ENCODE measurements at places on chromosomes 5 and 9.

DNA sequence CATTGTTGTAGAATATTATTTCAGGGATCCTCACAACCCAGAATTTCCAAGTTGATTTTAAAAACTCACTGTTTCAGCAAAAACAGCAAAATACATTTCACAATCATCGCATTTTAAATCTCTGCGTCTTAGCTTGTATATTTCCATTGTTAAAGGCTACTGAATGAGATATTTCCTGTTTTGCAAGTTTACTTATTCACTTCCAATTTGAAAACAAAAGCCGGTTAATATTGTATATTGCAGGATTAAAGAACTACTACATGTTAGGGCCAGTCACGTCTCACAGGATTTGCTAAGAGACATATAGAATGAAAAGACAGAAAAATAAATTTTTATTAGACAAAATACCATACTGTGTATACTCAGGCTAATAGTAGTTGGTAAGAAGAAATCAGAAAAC, 395.9 kb upstream of the CDH9 start:
- no peak for DNase-seq

DNA sequence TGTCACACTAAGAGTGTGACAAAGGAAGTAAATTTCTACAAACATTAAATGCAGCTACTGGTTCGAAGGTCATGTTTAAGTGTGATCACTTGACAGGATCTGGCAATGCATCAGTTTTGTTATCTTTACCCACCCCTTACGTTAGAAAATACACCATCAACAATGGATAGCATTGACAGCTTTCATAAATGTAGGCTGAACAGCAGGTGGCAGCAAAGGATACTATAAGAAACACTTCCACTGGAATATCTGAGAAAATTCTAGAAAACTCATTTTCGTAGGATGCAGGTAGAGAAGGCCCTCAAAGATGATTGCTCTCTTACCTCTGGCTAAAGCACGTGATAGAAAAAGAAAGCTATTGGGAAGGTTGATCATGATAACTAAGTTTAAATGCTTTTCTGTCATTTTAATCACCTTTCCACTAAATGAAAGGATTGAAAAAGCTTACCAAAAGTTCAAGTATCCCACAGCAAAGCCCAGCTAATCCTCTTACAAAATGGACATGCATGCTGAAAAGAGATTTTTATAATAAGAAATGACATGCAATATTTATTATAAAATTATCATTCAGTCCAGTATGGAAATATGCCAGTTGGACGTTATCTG, 292.5 kb downstream of the PARP8 start:
- peak; percentile 38 for DNase-seq

- no peak for DNase-seq
These were observed 23.5 kb downstream of the PTTG1 start for GRCh38 chr5:160445132-160445531.

- DNase-seq, result no peak
These were observed 43.5 kb downstream of the DMAC1 start for GRCh38 chr9:7756088-7756487.

GRCh38 chr5:115295777-115296123, 704 bp downstream of the CCDC112 start:
- DNase-seq, result no peak

DNA sequence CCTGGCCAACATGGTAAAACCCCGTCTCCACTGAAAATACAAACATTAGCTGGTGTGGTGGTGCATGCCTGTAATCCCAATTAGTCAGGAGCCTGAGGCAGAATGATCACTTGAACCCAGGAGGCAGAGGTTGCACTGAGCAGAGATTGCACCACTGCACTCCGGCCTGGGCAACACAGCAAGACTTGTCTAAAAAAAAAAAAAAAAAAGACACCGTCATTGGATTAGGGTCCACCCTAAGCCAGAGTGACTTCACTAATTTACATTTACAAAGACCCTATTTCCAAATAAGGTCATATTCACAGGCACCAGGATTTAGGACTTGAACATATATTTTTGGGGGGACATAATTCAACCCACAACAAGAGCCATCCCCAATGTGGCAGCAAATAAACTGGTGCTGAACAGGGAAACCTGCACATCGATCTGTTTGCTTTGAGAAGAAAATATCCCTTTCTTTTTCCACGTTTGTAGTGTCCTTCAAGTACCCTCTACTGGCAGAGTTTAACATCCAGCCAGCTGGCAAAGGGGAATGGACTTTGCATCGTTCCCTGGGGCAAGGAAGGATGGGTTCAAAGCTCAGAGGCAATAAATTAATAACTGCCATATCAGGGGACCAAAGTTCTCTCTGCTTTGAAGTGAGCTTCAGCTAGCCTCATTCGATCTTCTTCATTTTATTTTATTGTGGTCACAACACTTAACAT, 3.7 kb upstream of the DNAJC25 start:
- no peak for DNase-seq

DNA sequence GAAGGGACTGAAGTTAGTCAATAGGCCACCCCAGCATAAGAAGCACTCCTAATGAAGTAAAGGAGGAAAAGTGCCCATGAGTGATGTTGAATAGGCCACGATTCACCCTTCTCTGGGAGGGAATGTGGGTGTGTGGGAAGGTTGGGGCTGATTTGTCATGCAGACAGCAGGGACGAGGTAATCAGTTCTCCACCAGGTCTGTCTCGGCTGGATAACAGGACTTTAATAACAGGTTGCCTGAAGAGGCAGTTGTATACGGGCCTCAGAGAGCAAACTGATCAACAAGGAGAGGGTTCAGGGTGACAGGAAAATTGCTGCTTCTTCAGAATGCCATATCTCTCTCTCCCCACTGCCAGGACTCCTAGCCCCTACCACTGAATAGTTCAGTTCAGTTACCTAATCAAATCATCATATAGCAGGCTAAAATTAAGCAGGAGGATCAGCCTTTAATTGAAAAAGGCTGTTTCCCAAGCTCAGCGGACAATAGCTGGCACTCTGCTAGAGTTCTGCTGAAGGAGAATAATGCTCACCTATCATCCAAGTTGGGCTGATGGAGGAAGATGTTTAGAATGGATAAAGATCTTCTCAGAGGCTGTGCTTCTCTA, 43.6 kb upstream of the SMIM32 start:
- no peak for DNase-seq

- DNase-seq, result no peak
These were observed 265.8 kb downstream of the ADGRV1 start for GRCh38 chr5:90824436-90824835.

DNA sequence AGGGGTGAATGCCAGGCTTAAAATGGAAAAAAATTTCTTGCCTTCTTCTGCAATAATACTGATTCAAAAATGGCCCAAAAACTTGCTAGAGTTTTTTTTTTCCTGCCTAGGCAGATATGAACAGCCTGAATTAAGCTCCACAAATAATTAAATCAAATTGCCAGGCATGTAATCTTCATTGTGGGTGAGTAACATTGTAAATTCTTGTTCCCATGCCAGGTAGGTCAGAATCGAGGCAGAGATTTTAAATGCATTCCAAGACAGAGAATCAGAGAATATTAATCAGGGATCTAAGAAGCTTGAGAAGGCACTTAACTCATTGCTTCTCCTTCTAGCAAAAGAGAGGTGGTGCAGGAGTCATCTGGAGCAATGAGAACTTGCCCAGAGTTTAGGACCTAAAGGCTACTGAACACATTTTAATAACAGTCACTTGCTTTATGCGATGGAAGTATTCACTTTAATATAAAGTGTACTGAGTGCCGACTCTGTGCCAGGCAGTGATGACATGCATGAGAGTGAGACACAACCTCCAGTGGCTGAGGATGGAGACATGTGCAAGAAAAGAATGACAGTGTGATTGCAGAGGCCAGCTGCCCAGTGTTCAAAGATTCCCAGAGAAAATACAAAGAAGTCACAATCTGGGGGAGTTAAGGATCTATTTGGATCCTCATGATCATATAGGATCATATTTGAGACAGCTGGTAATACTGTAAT, 102.3 kb downstream of the APBA1 start:
- DNase-seq, result no peak

- no peak for DNase-seq
These were observed 183.0 kb downstream of the GLIS3 start for GRCh38 chr9:4116723-4117460.

DNA sequence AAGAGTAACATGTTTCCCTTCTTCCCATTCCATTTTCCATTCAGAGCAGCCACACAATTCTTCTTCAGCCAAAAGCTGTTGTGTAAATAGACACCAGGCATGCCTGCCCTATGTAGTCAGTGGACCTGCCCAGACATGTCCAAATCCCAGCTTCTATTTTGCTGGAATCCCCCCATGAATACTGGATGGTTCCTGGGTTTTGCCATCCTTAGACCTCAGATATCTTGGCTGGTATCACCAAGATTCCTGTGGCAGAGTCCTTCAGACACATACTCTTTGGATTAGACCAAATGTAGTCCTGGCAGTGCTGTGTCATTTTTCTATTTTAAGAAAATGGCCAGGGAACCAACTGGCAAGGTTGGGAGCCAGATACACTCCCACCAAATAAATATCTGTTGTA, 10.3 kb downstream of the FST start:
- DNase-seq, result no peak

- no peak for DNase-seq
These were observed 2031.8 kb upstream of the CDH6 start for GRCh38 chr5:29161399-29162291.

DNA sequence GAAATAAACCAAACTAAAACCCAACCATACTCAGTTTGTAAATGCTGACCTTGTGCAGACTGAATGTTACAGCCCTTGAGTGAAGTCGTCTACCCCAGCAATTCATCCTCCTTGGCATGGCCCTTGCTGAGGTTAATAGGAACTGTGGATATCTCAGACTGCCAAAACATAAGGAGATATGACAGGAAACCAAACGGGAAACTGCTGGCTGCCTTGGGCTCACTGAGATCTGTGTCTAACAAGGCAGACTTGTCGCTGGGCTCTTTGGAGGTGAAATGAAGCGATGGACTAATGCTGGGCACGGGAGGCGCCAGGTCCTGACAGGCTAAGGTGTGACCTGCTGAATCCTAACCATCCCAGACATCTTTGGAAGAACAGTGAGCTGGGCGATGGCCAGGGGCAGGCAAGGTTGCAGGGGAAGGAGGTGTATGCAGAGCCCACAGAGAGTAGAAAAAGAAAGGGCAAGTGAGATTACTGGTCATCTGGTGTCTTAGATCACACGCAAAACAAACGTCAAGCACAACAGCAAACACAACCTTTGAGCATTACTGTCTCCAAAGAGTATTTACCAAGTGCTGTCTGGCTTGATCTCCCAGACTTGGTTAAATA, 44.6 kb upstream of the ALDH1A1 start:
- no peak for DNase-seq

DNA sequence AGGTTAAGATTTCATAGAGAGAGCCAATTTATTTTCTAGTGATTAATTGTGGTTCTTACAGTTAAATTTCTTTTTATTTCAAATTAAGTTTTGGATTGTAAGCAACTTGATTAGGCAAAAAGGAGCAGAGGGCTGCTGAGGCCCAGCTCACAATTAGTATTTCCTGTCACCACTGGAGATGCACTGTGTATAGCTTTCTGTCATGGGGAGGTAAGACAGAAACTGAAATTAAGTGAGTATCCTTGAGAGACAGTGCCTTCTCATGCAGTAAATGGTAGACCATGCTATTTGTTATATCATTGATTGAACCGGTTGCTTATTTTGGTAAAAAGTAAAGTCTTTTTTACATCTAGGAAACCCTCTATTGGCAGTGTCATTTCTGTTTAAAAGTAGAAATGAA, 190.7 kb downstream of the CCDC171 start:
- no peak for DNase-seq

DNA sequence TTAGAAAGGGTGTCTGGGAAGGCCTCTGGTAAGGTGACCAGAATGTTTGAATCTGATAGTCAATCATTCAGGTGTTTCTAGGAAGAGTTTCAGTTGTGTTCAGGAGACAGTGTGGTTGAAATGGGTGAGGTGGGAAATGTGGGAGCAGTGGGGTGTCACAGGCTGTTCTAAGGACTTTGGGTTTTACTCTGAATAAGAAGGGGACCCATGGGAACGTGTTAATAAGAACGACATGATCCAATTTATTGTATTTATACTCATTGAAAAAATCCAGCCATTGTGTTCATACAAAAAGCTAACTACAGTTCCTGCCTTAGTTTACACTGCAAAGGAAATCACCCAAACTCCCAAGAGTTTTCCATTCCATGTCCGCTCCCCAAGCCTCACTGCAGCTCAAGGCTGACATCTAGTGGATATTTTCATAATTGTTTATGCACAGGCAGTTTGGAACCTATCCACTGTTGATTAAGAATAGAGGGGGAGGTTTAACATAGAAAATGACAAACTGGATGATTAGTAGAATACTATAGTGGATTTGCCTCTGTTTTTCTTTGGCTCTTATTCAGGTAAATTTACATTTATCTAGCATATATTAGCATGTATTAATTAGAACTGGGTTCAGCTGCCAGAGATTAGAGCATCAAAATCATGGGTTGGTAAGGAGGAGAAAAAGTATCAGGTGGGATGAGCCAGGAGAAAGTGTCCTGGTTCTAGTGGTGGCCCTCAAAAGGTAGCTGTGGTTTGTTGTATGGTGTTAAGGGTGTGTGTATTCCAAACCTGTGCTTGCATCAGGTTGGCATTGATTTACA, 17.7 kb downstream of the CAVIN4 start:
- DNase-seq, result peak; percentile 50

DNA sequence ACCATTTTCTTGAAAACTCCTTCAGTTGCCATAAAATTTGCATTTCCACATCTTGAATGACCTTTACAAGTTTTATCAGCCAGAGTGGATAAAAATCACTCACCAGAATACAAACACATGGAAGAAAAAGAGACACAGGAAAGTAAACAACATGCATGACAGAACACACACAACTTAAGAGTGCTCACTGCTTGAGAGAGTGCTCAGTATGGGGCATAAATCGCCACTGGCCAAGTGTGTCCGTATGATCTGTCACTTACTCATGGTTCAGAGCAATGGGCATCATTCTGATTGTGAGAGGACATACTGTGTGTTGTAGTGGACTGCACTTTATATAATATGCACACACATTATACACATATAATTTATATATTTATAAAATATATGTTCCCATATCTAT, 155.6 kb upstream of the NTRK2 start:
- DNase-seq, result no peak

GRCh38 chr9:93059715-93060578, 1.4 kb downstream of the SUSD3 start:
- no peak for DNase-seq

DNA sequence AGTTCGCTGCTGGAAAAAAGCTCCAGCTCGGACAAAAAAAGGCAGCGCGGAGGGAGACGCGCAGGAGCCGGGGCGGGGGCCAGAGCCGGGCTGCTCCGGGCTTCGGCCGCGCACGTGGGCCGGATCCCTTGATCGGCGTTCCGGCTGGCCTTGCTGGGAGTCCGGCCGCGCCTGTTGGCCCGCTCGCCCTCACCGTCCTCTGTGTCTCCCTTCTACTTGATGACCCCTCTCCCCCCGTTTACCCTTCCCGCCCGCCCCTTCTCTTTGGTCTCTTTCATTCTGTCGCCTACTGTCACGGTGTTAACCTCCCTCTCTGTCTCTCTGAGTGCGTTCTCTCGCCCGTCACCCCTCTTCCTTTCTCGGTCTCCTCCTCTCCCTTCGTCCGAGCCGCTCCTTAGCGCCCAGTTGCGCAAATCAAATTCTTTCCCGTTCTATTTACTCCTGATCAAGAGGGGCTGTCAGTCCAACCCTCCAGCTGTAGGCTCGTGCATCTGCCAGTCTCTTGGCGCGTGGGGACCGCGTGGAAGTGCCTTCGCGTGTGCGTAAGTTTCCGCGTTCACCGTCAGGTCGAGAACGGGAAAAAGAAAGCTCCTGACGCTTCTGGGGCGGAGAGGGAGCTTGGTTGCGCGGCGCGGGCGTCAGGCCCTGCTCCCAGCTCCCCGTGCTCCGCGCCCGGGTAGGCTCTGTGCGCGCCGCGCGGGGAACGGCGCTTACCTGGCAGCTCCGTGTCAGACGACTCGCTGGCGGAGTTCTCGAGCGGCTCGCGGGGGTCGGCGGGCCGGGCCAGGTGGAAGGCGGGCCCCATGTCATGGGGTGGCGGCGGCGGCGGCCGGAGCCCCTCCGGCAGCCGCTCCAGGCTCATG, 798 bp downstream of the PITX1 start:
- DNase-seq, result no peak
